ENCODE measurements at places on chromosomes 2 and 18.
A peak's percentile ranks its signal among the peaks of the same experiment; 100 is the strongest.

DNA sequence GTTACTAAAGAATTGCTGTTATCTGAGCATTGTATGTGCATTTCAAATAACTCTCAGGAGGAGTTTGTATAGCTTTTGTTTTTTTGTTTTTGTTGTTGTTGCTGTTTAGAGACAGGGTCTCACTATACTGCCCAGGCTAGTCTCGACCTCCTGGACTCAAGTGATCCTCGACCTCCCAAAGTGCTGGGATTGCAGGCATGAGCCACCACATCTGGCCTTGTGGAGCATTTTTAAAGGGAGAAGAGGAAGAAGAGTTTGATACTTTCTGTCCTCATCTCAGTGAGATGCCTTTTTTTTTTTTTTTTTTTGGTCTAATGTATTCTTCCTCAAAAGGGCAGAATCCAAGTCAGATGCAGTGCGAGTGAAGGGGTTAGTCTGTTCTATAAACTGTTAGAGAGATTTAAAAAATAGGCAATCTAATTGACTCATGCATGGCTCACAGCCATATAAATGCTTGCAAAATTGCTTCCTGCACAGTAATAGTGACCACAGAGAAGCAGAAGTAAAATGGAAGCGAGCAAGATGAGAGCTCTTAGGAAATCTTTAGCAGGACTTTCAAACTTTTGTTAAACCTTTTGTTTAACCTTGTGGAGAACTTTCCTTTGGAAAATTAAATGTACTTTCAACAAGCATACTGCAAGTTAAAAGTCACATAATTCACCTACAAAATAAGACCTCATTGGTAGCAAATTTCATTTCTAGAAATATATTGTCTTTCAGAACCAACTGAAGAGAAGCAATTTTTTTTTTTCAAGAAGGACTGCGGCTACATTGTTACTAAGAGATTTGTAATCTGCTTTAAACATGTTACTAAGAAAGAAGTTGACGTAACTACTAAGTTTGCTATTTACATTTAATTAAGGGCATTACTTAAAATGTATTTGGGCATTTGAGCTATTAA lies 52.3 kb upstream of the ROCK1 start:
- peak; percentile 77 for DNase-seq

GRCh38 chr2:238869-239268 lies 25.0 kb downstream of the SH3YL1 start:
- no peak for DNase-seq

- DNase-seq, result peak; percentile 57
These were observed 4.9 kb downstream of the UCN start for GRCh38 chr2:27303093-27304025.

DNA sequence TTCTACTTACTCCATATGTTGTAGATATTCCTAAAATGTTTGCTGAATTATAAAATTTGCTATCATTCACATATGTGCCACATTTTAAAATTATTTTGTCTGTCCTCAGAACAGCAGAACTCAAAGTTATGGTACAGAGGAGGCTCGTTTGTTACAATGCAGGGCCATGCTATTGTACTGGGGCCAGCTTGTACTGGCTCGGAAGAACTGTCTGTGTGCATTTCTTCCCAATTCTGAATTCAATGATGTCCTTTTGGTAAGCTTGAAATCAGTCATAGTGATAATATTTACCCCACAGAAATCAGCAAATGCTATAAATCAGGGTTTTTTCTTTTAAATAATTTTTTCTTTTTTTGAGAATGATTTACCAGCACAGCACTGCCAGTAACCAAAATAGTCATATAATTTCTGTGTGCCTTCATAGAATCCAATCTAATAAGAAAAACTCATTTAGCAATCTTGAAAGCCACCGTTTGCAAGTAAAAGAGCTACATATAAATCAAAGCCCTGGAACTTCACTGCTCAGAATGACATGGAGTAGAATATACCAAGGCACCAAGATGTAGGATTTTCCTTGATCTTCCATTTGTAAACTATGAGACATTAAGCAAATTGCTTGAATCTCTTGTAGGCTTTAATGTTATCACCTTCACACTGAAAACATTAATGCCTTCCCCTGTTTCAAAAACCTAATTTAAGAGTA lies 90.7 kb upstream of the EPHA4 start:
- DNase-seq, result no peak

DNA sequence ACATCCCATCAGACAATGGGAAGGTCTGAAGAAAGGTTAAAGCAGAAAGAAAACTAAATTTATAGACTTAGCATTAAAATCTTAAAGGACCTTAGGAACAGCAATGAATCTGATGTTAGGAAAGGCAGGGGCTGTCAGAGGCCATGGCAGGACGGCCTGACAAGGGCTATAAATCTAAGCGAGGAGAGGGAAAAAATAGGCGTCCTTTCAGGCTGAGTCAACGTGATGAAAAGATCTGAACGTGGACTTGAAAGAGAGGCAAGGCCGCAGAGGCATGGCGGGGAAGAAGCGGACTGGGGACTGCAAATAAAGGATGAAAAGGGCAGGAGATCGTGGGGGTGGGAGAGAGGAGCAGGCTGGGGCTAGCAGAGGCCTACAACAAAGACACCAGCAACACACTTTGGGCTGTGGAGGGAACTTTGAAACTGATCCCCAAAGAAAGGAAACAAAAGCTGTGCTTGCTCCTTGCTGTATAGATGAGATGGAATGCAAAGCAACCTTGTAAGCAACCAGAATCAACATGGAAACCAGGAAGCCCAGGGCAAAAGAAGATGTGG lies 145.6 kb downstream of the NRP2 start:
- DNase-seq, result no peak

GRCh38 chr2:32482471-32482870 lies 125.6 kb downstream of the BIRC6 start:
- DNase-seq, result no peak

DNA sequence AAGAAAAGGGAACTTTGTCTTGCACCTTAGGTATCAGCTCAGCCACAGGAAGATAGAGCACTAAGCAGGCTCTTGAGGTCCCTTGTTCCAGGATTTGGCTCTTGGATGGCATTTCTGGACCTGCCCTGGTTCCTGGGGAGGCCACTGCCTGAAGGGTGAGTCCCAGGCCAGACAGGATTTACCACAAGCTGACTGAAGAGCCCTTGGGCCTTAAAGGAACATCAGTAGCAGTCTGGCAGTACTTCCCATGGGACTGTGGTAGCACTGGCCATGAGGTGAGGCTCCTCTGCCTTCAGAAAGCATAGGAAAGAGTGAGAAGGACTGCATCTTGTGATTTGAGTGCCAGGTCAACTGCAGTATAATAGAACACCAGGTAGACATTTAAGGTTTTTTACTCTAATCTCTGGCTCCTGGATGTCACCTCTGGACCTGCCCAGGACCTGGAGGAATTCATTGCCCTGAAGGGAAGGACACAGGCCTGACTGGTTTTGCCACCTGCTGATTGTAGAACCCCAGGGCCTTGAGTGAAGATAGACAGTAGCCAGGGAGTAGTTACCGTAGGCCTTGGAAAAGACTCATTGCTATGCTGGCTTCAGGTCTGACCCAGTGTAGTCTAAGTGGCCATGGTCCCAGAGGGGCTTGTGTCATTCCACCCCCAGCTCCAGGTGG lies 154.4 kb upstream of the CREB1 start:
- no peak for DNase-seq

DNA sequence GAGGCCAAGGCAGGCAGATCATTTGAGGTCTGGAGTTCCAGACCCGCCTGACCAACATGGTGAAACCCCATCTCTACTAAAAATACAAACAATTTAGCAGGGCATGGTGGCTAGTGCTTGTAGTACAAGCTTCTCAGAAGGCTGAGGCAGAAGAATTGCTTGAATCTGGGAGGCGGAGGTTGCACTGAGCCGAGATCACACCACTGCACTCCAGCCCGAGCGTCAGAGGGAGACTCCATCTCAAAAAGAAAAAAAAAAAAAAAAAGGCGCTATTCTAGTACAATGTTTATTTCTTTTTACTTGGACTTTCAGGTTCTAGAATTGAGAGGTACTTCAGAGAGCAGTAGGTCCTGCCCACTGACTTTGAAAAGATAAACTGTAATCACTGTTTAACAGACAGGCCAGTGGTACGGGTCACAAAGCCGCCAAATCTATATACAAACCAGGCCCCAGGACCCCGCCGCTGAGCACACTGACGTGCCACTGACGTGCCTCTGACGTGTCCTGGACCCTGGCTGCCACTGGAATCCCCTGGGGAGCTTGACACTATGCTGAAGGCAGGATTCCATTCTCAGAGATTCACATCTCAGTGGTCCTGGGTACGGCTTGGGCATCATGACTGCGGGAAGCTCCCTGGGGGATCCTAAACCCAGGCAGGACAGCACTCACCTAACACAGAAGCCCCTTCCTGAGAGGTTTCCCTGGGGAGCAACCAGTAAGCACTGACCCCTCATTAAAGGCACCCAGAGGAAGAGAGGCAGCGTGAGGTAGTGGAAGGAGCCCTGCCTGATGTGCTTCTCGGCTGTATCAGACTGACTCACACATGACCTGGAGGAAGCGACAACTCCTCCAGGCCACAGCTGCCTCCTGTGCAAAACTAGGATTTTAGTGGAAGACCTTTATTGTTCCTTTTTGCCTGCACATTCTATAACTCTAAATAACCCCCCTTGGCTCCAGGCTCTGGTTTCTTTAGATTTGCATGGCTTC lies 197.8 kb upstream of the MEIS1 start:
- DNase-seq, result no peak

GRCh38 chr2:218186355-218186766 lies 19.6 kb upstream of the CXCR1 start:
- peak; percentile 57 for DNase-seq

DNA sequence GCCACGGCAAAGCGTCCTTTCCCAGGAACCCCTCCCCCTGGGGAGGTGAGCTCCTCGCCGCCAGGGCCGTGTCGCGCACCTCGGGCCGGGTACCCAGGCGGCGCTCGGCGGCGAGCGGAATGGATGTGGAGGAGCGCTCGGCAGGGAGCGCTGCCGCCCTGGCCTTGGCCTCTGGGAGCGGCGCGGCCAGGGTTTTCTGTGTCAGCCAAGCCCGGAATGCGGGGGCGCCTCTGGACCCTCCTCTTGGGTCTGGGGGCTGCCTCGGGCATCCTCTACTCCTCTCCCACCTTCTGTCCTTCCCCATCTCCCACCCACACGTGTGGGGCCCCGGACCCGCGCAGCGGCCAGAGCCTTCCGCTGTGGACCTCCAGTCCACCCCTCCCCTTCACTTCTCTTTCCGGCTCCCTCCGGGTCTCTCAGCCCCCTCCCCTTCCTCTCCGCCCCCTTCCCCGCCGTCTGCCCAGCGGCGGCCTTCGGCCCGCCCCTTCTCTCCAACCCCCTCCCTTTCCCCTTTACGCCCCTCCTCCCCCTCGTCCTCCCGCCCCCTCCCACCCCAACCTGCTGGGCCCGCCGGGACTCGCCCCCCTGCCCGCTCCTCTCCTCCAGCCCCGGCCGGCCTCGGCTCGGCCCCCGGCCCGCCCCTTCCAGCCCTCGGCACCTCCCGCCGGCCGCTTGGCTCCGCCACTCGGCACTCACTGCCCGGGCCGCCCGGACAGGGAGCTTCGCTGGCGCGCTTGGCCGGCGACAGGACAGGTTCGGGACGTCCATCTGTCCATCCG lies at the start of gene MERTK:
MERTK (plus strand) TSS at position 684 of the 779 bp plus-strand sequence. CDS start 129 bp downstream, outside the sequence.
- peak; percentile 43 for DNase-seq

DNA sequence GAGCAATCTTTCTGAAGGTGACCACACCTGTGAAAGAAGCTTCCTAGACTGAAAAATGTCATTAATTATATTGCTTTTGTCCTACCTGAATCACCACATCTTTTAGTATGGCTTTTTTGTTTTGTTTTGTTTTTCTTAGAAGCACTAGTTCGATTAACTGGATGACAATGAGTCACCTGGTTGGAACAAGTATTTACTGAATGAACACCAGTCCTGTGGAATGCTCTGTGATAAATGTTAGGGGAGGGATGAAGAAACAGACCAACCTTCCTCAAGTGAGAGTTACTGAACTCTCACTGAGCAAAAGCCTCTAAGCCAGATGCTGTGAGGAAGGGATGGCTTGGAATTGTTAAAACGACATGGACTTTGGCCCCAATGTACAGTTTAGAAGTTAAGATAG lies 26.8 kb upstream of the DCC start:
- peak; percentile 71 for DNase-seq

All from mammary epithelial cell (primary cell).